ENCODE measurements at places on chromosomes 2 and 18.

DNA sequence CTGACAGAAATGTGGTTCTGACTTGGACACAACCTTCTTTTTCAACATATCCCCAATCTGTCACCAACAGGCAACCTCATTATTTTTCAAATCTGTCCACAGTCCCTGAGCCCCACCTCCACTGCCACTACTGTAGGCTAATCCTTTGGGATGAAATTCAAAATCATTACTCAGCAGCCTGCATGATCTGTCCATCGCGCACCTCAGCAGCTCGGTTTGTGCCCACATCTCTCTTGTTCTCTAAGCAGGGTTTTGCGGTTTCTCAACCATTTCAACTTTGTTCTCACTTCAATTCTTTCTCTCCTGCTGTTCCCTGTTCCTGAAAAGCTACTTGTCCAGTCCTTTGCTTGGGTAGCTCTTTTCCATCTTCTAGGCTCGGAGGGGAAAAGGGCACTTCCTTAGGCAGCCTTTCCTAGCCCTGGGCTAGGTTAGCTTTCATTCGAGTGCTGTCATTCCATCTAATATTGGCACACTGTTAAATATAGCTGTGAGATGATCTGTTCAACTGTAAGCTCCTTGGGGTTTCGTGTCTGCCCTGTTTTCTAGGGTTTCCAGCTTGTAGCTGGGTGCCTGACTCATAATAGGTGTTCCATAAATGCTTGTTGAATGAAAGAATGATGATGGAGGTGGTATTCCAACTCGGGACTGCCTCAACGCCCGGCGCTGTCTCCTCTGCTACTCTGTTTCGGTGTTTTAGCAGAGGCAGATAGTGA, 653 bp upstream of the ANKAR start:
- no peak for DNase-seq

GRCh38 chr2:96601382-96602292, 36.5 kb downstream of the KANSL3 start:
- DNase-seq = no peak

DNA sequence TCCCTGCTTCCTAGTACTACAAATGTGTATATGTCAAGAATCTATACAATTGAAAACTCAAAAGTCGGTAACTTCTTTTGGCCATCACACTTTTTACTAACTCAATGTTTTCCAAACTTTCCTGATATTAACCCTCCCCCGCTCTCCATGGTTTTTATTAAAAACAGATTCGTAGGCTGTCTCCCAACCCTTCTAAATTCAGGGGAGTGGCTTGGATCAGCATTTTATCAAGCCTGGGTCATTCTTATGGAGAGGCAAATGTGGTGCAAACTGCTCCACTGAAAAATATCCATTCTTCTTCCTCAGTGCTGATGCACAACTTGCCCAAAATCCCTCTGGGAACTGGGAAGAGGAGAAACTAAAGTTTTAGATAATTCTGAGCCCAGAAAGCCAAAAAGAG, 134.2 kb downstream of the RIF1 start:
- DNase-seq = no peak

GRCh38 chr2:71884303-71885042, 263.2 kb downstream of the CYP26B1 start:
- peak; percentile 9 for DNase-seq

- no peak for DNase-seq
Observed at GRCh38 chr2:113281910-113282746, 3.4 kb upstream of the PAX8 start.

DNA sequence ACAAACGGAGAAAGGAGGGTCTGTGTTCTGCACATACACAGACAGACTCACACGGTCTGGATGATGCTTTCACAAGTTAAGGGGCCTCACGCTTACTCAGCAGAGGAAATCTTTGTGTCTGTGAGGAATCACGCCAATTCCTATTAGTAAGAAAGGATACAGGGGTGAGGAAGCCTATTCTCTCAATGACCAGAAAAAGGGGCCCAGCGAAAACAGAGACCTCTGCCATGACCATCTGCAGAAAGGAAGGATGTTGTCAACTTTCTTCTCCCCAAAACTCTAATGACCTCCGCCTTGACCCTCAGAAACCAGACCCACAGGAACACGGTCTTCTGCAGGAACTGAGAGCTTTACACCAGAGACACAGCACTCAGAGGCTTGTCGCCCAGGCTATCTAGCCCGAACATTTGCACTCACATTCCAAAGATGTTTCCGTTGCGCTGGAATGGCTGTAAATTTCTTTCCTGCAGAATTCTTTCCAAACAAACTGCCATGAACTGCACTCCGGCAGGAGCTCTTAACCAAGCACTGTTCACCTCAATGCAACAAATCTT, 186.3 kb downstream of the TCF4 start:
- no peak for DNase-seq

GRCh38 chr2:336360-336759, 48.5 kb upstream of the ALKAL2 start:
- DNase-seq = no peak

All from inflammatory macrophage treated with lipopolysaccharide for 1 hour (primary cell).